ENCODE measurements at places on chromosomes 5 and 9.

DNA sequence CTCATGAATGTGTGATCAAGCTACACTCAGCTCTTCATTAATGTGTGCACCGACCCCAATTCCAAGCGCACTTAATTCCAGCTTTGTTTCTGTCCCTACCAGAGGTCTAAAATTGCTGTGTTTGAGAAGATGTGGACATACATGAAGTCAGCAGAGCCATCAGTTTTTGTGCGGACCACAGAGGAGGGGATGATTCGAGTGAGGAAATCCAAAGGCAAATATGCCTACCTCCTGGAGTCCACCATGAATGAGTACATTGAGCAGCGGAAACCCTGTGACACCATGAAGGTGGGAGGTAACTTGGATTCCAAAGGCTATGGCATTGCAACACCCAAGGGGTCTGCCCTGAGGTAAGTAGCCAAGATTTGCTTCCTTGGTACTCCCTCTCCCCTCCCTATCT is 268.6 kb downstream of the FAM114A2 start:
- no peak for DNase-seq

DNA sequence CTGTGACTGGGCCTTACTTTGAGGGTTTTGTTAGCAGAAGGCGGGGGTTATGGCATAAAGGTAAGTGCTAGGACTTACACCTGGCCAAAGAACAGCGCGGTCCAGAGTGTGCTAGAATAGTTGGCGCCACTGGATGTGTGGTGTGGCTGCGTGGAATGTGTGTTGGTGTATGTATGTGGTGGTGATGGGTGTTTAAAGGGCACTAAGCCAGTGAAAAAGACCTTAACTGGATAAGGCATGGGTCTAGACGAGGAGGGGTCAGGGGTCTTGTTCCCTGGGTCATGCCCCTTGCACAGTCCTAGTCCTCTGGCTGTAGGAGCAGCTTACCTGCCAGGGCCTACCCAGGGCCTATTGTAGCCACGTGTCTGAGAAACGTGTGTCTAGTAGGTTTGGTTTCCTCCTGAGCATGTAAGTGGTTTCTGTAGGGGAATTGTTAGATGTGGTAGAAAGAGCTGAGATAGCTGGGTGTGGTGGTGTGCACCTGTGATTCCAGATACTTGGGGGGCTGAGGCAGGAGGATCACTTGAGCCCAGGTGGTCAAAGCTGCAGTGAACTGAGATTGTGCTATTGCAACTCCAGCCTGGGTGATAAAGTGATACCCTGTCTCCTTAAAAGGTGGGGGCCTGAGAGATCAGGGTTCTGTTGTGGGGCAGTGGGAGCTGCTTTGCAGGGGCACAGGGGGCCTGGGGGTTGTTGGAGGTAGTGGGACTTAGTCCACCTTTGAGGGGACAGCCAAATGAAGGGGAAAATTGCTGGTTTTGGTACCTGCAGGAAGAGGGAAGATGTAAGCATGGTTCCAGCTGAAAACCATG is 55.2 kb downstream of the HSPA4 start:
- DNase-seq, result no peak

DNA sequence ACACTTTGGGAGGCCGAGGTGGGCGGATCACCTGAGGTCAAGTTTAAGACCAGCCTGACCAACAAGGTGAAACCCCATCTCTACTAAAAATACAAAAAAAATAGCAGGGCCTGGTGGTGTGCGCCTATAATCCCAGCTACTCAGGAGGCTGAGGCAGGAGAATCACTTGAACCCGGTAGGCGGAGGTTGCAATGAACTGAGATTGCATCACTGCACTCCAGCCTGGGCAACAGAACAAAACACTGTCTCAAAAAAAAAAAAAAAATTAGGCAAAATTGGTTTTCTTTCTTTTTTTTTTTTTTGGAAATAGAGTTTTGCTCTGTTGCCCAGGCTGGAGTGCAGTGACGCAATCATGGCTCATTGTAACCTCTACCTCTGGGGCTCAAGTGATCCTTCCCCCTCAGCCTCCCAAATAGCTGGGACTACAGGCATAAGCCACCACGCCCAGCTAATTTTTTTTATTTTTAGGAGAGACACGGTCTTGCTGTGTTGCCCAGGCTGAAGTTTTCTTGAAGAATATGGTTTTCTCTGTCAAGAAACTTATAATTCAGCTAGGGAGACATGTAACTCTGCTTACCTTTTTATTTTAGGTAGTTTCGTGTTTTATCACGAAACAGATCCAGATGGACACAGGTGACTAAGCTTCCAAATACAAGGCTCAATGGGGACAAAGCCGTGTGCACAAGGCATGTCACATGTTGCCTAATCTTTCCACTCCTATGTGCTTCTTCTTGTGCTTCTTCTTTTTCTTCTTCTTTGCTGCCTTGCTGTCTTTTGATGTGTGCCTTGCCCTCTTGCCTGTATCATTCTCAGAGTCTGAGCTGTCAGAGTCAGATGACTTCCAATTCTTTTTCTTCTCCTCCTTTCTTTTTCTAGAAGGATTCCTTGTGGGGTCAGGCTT is 14.3 kb downstream of the TTC1 start:
- DNase-seq, result no peak

DNA sequence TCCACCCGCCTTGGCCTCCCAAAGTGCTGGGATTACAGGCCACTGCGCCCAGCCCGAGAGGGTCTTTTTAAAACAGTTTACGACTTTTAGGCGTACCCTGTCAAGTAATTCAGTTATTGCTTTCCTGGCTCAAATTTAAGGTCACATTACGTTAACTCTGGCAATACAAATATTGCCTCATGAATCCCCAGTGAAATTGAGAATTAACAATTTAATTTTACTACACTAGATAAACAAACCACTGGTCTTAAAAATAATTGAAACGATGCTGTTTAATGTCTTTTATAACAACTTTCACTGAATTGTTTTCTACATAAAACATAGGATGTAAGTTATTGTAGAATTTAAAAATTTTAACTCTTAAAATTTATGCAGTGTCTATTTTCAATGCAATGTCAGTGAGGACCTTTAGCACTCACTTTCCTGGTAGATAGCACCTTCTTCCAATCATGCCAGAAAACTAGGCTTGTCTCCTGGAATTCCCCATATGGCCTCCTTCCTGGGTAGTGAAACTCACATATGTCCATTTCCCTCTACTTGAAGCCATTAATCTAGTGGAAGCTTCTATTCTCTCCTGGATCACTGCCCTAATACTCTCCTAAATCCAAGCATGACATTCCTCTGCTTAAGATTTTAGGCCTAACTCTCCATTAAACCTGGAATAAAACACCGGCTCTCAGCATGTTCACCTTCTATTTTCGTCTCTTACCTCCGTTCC is 13.5 kb downstream of the BASP1 start:
- DNase-seq, result no peak

DNA sequence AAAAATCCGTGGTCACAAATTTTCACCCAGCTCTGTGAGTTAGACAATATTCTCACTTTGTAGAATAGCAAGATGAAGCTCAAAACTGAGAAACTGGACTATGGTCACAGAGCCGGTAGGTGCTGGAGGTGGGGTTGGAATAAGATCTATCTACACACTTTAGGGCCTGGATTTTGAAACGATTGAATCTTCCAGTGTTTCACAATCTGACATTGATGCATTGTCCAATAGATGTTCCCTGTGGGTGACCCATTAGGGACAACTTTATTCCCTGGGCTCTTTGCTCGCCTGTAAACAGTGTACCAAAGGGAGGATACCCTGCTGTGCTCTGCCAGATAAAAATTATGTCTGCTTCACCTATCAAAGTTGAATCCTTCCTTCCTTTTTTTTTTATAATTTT is 145.4 kb upstream of the MPDZ start:
- DNase-seq, result no peak

GRCh38 chr9:78396087-78396486 is 99.2 kb downstream of the PSAT1 start:
- DNase-seq, result no peak

Measured in stimulated activated CD8-positive, alpha-beta memory T cell treated with anti-CD3 and anti-CD28 coated beads, Interleukin-15, amount 100 ng/mL, for 4 hours (primary cell).